ENCODE measurements at places on chromosomes 7 and 10.

DNA sequence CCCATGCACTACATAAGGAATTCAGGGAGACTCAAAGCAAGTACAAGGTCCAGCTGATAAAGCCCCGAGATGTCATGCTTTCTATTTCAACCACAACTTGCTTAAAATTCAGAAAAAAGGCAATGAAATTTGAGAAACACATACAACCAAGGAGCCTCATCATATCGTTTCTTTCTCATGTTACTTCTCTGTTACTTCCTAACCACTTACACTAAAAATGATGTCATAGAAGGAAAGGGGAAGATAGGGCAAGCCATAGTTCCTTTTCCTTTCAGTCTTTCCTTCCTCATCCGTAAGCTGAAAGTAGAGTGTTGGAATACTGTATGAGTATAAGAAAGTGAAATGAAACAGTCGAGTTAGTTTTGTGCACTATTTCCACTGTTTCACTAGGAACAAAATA is 27.9 kb upstream of the CDK14 start:
- no peak for DNase-seq

DNA sequence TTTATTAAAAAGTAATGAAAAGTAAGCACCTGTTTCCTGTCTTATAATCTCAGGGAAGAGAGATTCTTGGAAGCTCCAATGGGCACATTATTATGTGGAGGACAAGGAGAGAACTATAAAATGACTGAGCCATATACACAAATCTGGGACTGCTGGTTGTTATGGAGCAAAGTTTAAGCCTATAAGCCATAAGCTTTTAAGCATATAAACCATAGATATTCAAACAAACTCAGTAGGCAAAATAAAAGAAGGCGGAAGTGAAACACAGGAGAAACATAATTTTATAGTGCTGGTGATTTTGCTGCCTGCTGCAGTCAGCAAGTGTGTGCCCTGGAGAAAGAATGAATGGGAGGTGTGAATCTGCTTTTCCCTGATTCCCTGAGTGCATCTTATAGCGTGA is 274.4 kb downstream of the KIF20B start:
- no peak for DNase-seq

DNA sequence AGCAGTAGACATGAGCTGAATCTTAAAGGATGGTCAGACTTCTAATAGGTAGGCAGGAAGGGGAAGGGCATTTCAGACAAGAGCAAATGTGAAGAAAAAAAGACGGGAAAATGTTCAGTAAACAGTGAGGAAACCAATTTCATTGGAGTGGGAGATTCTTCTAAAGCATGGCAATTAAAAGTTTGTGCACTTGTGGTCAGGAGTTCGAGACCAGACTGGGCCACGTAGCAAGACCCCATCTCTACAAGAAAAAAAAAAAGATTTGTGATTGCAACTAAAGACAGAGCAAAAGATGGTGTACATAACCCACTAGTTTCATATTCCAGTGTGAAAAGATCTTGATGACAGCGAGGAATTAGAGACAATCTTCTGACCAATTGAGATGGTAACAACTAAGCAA is 41.7 kb downstream of the CCDC71L start:
- DNase-seq: no peak

- no peak for DNase-seq
Measured at GRCh38 chr7:78164459-78164858, 365.9 kb downstream of the PHTF2 start.

DNA sequence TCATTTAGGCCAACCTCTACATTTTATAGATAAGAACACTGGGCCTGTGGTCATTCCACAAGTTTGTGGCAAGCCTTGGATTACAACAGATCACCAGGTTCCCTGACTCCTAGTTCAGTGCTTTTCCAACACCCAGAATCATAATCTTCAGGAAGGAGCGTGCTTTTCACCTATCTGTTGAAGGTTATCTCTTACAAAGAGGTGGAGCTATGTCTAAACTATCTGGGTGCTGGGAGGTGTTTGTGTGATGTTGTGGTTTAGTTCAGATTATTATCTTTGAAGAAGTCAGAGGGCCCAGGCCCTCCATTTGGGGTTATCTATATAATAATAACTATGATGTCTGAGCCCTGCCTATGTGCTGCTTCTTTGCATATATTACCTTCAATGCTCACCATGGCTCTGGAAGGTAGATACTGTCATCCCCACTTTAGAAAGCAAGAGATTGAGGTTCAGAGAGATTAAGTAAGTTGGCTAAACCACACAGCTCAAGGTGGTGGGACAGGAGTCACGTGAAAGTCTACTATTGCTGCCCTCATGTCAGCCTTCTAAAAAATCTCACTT is 24.0 kb downstream of the IL2RA start:
- DNase-seq: no peak

GRCh38 chr7:128855559-128855958 is 7.1 kb upstream of the ATP6V1F start:
- DNase-seq: no peak

- DNase-seq: no peak
Measured at GRCh38 chr10:129942936-129943715, 20.9 kb downstream of the EBF3 start.

DNA sequence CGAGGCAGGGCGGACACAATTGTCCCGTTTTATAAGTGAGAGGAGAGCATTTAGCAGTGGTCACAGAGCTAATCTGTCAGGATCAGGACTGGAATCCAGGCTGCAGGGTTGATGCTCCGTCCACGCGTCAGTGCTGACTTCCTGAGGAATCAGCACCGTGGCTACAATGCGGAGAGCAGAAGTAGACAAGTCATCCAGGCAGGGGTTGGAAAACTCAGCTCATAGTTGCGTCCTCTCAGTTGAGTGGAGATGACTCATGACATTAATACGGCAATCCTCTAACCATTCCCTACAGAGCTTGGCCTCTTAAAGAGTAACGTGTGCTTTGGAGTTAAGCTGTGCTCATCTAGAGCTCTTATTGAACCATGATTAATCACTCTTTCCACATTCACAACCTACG is 17.1 kb upstream of the HTR5A start:
- DNase-seq: no peak

GRCh38 chr7:134782121-134782623 is 2.7 kb downstream of the CALD1 start:
- no peak for DNase-seq

DNA sequence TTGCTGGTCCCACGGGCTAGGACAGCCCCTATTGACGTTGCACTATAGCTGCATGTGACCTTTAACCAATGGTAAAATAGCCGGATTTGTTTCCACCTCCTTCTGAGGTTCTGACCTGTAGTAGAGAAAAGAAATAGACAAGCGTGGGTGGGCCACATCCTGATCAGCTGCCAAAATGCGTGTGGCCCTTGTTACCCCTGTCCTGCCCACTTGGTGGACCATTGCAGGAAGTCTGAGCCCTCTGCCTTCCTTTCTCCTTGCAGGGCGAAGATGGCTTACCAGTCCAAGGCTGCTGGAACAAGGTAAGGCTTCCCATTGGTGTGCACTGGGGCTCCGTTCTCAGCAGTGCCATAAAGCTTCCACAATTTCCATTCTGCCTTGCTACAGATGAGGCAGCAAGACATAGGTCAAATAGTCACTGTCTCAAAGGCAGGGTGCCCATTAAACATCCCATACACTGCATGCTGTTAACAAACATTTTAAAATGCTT is 95.9 kb upstream of the MACROH2A2 start:
- DNase-seq: no peak

DNA sequence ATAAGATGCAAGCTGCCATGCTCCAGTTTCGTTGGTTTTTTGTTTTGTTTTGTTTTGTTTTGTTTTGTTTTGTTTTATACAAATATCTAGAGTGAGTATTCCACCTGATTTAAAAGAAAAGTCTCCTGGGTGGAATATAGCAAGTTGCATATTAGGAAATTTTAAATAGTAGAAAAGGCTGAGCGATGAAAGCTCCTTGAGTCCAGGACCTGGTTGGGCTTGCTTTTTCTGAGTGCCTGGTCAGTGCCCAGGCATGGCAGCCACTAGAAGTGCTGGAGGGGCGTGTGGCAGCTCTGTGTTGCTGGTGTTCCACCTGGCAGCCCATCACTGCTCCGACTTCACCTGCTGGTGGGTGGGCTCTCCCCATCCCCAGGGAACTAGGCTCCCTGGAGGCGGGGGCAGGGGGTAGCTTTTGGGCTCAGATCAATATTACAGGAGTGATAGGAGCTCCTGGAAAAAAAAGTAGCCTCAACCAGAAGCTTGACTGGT is 8.0 kb downstream of the COL17A1 start:
- no peak for DNase-seq

DNA sequence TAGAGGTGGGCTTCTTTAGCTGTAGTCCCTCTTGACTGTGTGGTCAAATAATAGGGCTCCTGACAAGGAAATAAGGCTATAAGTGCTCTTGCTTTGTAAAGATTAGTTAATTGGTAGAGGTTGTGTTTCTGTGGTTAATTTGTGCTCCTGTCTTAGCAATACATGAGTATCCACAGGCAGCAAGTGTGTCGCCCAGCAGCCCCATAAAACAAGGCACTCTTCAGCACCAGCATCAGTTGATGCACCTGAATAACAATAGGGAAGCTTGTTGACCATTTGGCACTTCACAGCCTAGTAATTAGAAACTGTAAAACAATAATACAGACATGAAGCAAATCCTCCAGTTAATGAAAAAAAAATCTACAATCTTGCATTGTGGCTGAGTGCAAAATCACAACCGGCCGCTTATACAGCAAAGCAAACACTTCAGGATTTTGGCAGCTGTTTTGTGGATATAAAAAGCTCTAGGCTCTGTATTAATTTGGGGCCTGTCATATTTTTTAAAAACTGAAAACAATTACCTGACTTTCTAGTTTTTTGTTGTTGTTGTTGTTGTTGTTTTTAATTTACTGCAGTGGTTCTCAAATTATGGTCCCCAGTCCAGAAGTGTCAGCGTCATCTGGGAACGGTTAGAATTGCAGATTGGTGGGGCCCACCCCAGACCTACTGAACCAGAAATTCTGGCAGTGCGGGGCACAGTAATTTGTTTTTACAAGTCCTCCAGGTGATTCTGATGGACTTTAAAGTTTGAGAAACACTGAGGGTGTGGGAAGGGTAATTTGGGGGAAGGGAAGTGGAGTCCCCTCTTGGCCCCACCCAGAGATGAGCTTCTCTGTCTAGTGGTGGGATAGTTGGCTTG is 56.8 kb downstream of the AUTS2 start:
- DNase-seq: no peak

DNA sequence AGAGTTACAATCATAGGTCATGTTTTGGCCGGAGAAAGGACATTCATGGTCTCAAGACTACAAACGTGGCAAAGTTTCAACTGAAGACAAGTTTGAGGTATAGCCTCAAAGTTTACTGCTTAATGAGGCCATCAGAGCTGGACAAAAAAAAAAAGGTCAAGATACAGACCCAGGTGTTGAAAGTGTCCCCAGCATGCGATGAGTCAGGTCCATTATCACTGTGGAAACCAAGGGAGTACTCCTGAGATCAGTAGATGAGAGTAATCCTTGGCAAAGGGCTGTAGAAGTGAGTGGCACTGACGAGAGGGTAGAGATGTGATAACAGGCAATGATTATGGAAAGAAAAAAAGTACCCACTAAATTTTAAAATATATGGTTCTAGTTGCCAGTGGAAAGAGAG is 80.1 kb upstream of the LRRN3 start:
- DNase-seq: no peak

GRCh38 chr7:3217166-3217565 is 83.9 kb upstream of the SDK1 start:
- DNase-seq: no peak

DNA sequence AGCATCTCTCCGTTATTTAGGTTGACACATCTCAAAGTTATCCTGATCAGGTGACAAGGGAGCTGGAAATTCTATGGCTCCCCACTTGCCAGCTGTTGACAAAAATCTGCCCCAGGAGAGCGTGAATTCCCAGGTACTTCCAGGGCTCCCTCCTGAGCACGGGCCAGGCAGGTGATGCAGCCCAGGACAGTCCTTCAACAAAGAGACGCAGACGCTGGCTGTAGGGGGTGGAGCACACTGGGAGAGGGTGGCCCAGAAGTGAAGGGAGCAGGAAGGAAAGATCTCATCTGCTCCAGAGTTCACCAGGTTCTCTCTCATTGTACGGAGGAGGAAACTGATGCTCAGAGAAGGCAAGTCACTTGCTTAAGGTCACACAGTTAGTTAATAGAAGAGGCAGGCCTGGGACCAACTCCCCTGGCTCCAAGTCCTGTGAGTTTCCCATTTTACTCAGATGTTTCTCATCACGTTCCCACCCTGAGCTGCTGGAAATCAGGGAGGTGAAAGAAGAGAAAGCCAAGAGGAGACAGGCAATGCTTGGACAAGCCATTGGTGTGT is 41.0 kb upstream of the CHST3 start:
- no peak for DNase-seq

DNA sequence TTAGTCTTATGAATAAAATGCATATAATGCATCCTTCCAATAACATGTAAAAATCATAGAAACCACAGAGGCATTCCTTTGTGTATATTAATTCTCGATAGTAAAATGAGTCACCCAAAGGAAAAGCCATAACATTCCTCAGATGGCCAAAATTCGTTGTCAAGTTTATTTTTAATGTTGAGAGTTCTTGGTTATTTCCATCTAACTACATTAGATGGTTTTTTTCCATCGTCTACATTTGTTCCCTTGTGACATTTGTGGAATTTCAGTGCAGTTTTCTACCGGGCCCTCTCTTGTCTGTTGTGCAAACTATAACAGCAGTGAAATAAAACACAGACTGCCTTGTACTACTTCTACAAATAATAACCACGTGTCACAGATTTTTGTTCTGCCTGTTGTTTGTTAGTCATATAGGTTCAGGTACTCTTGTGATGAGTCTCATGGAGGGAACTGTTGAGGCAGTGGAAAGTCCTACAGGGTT is 54.7 kb upstream of the CCAR1 start:
- peak; percentile 95 for DNase-seq

DNA sequence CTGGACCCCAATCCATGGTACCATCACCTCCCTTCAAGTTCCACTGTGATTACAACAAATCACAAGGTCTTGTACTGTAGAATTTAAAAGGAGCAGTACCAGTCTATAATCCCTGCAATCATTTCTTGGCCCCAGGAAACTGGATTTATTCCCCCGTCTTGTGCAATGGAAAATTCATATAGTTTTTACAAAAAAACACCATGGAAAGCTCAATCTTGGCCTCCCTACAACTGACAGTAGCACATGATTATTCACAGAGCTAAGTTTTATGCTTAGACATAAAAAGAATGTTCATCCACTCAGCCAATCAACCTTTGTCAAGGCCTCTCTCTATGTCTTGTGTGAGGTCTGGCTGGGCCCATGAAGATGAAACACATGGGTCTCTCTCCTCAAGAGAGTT is 10.2 kb downstream of the DGKI start:
- no peak for DNase-seq

DNA sequence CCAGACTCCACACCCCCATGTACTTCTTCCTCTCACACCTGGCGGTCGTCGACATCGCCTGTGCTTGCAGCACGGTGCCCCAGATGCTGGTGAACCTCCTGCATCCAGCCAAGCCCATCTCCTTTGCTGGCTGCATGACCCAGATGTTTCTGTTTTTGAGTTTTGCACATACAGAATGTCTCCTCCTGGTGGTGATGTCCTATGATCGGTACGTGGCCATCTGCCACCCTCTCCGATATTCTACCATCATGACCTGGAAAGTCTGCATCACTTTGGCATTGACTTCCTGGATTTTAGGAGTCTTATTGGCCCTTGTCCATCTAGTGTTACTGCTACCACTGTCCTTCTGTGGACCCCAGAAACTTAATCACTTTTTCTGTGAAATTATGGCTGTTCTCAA is 4.8 kb downstream of the OR2A25 start:
- DNase-seq: no peak

- no peak for DNase-seq
Measured at GRCh38 chr10:33818343-33818742, 483.9 kb upstream of the NRP1 start.
